Stimulated activated CD4-positive, alpha-beta T cell treated with anti-CD3 and anti-CD28 coated beads, TNF-alpha, amount 100 ng/mL, for 24 hours (primary cell): ENCODE measurements at places on chromosomes 2 and 18.

DNA sequence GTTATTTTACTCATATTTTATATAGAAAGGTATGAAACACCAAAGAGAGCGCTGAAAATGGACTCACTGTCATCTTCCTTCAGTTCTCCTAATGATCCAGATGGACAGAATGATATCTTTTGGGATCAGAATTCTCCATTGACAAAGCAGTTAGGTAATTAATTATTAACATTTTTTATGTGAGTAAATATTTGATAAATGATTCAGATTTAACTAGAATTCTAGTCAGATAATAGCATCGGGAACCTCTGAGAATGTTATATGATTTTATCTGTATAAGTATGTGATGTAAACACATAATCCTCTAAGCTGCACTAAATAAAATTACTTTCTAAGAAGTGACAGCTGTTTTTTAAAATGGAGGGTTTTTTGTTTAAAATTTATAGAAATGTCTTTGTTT, 2.0 kb downstream of the ETAA1 start:
- DNase-seq, result no peak

DNA sequence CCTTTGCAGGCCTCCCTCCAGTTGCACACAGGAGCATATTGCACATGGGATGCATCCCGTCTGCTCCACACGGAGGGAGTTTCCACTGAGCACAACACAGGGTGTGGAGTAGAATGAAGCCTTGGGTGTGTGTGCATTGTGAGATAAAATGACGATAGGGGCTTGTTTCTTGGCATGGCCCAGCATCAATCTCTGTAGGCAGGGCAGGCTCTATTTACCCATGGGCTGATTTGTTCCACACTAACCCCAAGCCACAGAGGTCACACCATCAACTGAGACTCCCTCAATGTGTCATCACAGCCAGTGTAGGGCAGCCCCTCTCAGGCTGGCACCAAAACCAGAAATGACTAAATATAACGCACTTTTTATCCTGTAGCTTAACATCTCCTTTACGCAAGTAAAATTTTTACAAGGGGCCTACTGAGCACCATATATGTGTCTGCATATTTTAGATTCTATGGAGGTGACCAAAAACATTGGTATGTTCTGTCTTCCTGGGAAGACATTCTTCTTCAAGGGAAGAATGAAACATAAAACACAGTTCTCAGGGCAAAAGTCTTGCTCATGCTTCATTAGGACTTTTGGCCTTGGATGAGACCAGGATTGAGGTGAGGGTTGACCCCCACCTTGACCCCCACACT, 2.7 kb upstream of the GKN1 start:
- no peak for DNase-seq

- DNase-seq, result no peak
These were observed 5.0 kb downstream of the ARID5A start for GRCh38 chr2:96541398-96542152.

- no peak for DNase-seq
These were observed 18.0 kb downstream of the SUCLG1 start for GRCh38 chr2:84441036-84441435.

DNA sequence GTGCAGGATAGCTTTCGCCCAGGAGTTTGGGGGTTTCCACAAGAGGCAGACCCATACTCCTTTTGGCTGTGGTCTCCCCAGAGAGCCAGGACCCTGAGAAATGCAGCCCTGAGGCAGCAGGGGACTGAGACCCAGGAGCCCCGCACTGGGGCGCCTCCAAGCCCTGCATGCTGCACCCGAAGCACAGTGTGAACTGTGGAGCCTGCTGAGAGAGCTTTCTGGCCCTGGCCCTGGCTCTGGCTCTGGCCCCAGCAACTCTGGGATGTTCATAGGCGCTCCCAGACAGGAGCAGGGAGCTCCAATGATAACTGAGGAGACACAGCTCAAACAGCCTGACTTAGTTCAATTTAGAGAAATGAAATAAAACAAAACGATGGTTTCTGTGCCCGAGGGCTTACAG, 96.4 kb upstream of the TEX51 start:
- DNase-seq, result no peak
